ENCODE measurements at places on chromosomes 1 and 21. TPM values are rescaled to one million over a fixed set of nuclear protein-coding genes. Genes with fewer than 3 reads are reported as not detected.

GRCh38 chr1:3034728-3035562, 13.7 kb downstream of the ACTRT2 start:
- peaks cover 8% of the 10 kb centered on the region for H3K4me1 ChIP-seq
- DNase-seq, result no peak
- no peak overlapping the region for H3K4me3 ChIP-seq
- H3K36me3 ChIP-seq, result no peaks in the 10 kb centered on the region
- no peak overlapping the region for H3K27ac ChIP-seq

RPS8 gene
- total RNA-seq, result 2,494 TPM

GJA9 gene
- total RNA-seq, result not detected

CPT2 gene
- total RNA-seq, result 26.8 TPM

C1orf94 gene
- not detected for total RNA-seq
